ENCODE measurements at places on chromosomes 1 and 21.

GRCh38 chr1:114094675-114095074 lies 59.0 kb downstream of the SYT6 start:
- no peak for DNase-seq

- DNase-seq = no peak
Measured at GRCh38 chr1:203907901-203908300, 46.5 kb downstream of the SNRPE start.

- DNase-seq = no peak
Measured at GRCh38 chr1:110220324-110220723, 10.2 kb downstream of the KCNC4 start.

DNA sequence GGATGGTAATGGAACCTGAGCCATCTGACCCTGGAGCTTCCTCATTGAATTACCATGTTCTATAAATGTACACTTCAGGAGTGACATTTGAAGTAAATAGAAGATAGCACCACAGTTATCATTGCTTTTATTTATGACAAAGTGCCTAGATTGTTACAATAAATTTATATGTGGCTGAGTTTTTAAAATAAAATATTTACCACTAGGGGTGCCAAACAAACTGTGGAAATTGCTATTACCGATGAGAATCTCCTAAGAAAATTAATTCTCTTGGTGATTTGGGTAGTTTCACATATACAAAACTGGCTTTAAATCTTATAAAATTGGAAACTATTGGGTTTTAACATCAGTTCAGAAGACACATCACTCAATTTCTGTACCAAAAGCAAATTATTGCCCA lies 1.4 kb upstream of the TNR start:
- DNase-seq = no peak

DNA sequence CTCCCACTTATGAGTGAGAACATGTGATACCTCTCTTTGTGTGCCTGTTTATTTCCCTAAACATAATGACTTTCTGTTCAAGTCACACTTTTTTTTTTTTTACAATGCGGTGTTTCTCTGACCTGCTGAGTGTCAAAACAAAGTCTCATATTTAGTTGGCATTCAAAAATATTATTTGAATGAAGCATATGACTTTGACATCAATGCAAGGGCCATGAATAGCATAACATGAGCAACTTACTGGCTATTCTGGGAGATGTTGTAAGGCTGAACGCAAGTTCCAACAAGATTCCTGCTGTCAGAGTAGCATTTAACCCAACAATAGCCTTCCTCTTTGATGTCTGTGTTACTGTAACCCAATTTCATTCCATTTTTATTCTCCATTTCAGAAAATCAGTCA lies 2.0 kb upstream of the KRTAP19-1 start:
- no peak for DNase-seq

- DNase-seq = no peak
Measured at GRCh38 chr1:175969231-175969630, 225.8 kb upstream of the TNR start.

DNA sequence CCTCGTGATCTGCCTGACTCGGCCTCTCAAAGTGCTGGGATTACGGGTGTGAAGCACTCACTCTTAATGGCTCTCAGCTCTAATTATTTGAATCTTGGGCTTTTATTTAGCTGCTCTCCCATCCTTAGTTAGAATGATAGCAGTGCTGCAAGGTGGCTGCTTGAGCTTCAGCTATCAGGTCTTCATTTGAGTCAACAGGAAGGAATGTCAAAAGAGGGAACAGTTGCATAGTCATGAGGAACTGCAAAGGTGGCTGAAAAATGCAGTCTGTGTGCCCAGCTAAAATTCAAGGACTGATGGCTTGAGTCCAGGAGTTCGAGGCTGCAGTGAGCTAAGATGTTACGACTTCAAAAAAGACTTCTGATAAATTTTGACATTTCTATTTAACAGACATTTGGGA lies 55.6 kb downstream of the UCK2 start:
- DNase-seq = no peak
